A549 (cell line): ENCODE measurements at places on chromosomes 11 and 22.
A peak's percentile ranks its signal among the peaks of the same experiment; 100 is the strongest.

- DNase-seq = no peak
Observed at GRCh38 chr11:108206171-108206570, 16.3 kb downstream of the NPAT start.

DNA sequence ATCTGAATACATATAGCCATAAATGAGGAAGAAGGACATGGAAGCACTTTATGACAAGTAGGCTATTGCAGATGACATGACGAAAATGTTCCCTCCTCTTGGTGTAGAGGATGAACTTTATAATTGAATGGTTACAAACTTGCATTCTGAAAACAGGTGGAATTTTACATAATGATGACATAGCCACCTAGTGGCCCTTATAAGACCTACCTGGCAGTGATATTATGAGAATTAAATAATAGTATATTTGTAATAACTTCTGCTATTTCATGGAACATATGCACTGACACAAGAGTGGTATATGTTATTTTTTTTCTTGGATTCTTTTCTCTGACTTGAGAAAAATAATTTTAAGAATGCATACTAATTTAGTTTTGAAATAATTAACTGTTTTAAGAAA lies 22.9 kb downstream of the TRIM22 start:
- DNase-seq = peak; percentile 18

DNA sequence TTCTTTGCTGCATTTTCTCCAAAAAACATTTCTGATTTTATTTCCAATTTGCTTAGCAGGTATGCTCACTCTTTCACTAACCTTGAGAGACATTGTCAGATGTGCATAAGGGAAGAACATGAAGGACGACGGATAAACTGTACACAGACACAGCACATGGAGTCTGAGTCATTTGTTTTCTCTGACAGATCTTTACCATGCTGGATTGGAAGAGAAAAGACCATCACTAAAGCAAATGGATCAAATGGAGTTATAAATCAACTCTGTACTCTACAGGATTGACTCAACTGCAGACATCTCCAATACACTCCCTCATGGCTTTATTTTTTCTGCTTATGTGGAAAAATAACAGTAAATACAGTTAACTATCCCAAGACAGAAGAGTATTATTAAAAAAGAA lies 90.2 kb upstream of the CTSC start:
- DNase-seq = no peak

- no peak for DNase-seq
Observed at GRCh38 chr22:48338793-48339705, 1488.6 kb downstream of the BRD1 start.

DNA sequence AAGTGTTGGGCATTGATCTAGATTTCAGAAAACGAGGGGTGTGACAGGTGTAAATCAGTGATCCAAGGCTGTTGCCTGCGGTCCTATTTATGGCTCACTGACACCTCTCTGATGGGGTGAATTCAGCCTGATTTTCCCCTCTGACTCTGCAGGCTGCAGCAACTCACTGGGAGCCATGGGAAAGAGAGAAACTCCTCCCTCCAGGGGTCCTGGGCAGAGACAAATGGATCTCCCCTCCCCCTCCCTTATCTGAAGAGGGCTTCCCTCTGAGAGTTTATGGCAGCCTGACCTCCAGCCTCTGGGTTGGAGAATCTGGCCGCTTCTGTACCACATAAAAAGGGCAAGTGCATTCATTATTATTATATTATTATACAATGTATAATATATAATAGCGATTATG lies 1.8 kb upstream of the PKNOX2 start:
- DNase-seq = no peak

- no peak for DNase-seq
Observed at GRCh38 chr11:88114486-88115045, 60.7 kb downstream of the RAB38 start.

- DNase-seq = no peak
Observed at GRCh38 chr11:50186146-50186545, 153.5 kb downstream of the OR4C45 start.

GRCh38 chr11:59429924-59430516 lies 3.8 kb upstream of the OR5A2 start:
- DNase-seq = peak; percentile 50

- DNase-seq = no peak
Observed at GRCh38 chr11:32529994-32530588, 53.5 kb upstream of the EIF3M start.

GRCh38 chr22:46449116-46449691 lies 88.2 kb downstream of the CELSR1 start:
- DNase-seq = no peak

DNA sequence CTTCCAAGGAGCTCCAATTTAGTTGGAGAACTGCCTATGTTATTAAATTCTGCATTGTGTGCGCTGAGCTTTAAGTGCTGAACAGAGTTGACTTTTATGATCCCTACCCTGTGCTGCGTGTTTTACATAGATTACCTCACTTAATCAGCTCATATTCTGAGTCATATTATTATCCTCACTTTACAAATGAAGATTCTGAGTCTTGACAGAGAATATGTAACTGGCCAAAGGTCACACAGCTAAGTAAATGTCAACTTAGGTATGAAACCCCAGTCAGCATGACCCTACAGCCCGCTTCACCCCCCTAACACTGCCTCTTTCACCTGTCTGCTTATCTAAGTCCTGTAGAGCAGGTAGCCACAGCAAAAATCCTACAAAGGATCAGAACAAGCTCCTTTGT lies 19.8 kb upstream of the TMPRSS5 start:
- no peak for DNase-seq

DNA sequence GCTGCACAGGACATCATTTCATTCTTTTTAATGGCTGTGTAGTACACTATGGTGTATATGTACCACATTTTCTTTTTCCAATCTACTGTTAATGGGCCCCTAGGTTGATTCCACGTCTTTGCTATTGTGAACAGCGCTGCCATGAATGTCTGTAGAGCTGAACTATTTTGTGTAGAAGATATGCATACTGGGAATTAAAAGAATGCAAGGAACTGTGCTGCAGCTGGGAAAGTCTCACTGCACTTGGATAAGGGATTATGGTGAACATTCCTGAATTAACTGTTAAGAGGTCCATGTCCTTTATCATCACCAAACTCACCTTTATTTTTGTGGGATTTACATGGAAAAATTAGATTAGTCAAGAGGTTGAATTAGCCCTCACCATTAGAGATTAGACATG lies 224.7 kb downstream of the SNX19 start:
- no peak for DNase-seq

DNA sequence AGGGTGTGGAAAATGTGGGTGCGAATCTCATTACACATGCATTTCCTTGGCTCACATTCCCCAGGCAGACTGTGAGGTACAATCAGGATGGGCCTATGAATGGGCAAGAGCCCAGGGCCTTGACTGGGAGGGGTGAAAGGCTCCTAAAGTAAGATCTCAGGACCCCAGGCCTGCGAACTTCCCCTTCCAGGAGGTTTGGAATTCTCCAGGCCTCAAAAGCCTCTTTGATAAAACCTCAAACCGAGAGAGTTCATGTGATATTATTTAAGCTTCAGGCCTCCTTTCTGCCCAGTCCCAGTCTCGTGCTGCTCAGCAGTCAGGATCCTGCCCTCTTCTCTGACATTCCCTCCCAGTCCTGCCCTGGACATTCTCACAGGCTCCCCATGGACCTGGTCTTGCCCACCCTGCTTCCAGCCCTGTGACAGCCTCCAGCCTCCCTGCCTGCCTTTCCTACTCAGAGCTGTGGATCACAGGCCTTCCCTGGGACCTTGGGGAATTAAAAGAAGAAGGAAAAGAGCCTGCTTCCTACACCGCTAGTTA lies 37.3 kb upstream of the TEAD1 start:
- DNase-seq = no peak

GRCh38 chr11:19931771-19932369 lies 219.2 kb downstream of the NAV2 start:
- DNase-seq = no peak

GRCh38 chr11:78244546-78245255 lies 56.0 kb downstream of the USP35 start:
- DNase-seq = no peak

GRCh38 chr11:125918140-125918840 lies 14.0 kb downstream of the DDX25 start:
- DNase-seq = no peak

DNA sequence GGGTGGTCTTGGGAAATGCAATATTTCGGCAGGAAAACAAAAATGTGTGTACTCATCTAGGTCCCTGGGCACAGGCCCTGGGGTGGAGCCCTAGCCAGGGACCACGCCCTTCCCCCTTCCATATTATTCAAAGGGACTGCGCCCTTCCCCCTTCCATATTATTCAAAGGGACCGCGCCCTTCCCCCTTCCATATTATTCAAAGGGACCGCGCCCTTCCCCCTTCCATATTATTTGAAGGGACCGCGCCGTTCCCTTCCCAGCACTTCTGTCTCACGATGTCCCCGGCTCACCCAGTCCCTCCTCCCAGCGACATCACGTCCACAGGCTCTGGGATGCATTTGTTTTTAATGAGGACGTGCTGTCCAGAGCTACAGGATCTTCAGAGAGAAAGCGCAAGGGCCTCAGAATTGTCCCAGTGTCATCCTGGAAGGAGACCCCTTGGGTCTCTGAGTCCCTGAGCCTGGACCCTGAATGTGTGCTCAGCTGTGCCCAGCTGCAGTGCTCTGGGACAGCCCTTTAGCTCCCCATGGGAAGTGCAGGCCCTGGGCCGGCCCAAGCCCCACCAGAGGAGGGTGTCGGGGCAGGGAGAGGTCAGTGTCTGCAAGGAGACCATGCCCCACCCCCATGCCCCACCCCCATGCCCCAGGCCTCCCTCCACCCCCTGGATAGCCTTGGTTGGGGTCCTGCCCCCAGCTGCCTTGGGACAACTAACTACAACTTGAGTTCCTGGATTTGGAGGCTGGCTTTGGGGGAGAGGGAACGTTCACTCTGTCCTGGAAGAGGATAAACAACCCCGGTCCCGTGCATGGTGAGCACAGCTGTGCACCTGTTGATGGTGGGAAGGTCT lies 810.0 kb downstream of the BRD1 start:
- no peak for DNase-seq

DNA sequence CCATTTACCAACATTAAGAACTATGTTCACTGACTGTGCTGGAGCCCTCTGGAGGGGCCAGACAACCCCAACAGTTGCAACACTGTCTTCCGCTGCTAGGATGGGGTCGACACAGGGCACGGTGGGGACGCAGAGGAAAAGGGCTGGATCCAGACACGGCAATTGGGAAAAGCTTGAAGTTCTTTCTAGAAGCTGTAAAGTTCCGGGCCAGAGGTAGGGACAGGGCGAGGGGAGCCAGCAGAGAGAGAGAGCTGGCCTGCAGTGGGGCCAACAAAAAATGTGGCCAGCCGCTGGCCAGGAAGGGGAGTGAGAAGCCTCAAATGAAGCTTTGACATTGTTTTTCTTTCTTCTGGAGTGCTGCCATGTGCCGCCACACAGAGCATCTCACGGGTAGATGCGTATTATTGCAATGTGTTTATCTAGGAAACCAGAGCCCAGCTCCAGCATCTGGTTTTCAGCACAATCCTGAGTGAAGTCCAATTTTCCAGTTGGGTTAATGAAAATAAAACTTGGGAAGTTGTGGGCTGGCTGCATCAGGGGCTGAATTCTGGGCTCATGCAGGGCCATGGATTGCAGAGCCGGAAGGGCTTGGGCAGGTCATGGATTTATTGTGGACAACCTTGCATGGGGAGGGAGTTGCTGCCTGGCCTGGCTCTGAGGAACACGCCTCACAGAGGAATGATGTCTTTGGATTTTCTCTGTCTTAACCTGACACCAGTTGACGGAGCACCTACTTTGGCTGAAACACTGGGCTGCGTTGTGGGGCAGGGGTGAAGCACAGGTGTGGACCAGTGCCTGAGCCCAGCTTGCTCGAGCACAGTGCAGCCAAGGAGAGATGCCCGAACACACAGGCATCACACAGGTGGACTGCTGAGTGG lies 67.6 kb upstream of the AMPD3 start:
- no peak for DNase-seq

GRCh38 chr22:50436841-50437341 lies 37.9 kb downstream of the SBF1 start:
- no peak for DNase-seq

DNA sequence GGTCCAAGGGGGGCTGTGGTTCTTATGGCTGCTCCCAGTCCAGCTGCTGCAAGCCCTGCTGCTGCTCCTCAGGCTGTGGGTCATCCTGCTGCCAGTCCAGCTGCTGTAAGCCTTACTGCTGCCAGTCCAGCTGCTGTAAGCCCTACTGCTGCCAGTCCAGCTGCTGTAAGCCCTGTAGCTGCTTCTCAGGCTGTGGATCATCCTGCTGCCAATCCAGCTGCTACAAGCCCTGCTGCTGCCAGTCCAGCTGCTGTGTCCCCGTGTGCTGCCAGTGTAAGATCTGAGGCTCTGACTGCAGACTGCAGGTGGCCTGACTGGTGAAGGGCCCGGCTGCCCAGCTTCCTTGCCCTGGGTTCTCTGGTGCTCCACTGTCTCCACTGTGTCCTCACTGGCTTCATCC lies 696 bp downstream of the KRTAP5-5 start:
- no peak for DNase-seq

GRCh38 chr11:125519256-125519655 lies 23.2 kb upstream of the FEZ1 start:
- DNase-seq = no peak

GRCh38 chr11:59666969-59667368 lies 1.9 kb downstream of the PATL1 start:
- no peak for DNase-seq

- DNase-seq = no peak
Observed at GRCh38 chr11:8105133-8105532, 24.1 kb downstream of the TUB start.

GRCh38 chr22:29151316-29151715 lies 54.4 kb upstream of the EMID1 start:
- DNase-seq = no peak

- DNase-seq = no peak
Observed at GRCh38 chr11:123065621-123066020, 3.7 kb upstream of the HSPA8 start.

- peak; percentile 36 for DNase-seq
Observed at GRCh38 chr22:30890686-30891442, 77.7 kb downstream of the MORC2 start.

GRCh38 chr22:26122920-26123468 lies 46.3 kb upstream of the SEZ6L start:
- DNase-seq = no peak

GRCh38 chr11:14809466-14809865 lies 82.6 kb downstream of the CYP2R1 start:
- no peak for DNase-seq

- no peak for DNase-seq
Observed at GRCh38 chr11:36105743-36106581, 162.1 kb downstream of the LDLRAD3 start.

- no peak for DNase-seq
Observed at GRCh38 chr11:40204228-40204627, 1255.2 kb downstream of the LRRC4C start.

DNA sequence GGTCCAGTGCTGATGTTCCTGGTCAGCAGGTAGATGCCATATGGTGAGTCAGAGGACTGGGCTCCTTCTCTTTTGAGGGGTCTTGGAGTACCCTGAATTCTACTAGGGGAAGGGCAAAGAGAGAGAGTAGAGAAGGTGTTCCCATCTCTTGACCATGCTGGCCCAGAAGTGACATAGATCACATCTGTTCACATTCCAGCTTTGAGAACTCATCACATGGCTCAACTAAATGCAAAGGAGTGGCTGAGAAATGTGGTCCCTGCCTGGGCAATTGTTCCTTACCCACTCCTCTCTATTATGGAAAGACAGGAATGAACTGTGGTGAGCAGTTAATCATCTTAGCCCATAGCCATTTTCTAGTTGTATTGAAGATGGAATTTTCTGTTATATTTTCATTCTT lies 105.4 kb upstream of the TIMP3 start:
- DNase-seq = no peak

GRCh38 chr11:74646954-74647353 lies 54.6 kb downstream of the POLD3 start:
- no peak for DNase-seq

GRCh38 chr11:121494355-121495099 lies 41.8 kb upstream of the SORL1-AS1 start:
- no peak for DNase-seq

GRCh38 chr11:8260202-8260966 lies 3.3 kb downstream of the LMO1 start:
- DNase-seq = no peak
